ENCODE measurements at places on chromosomes 6 and 20. TPM values are rescaled to one million over a fixed set of nuclear protein-coding genes. Genes with fewer than 3 reads are reported as not detected.

Gene DAAM2
- 8.3 TPM for total RNA-seq

Gene PSORS1C1
- total RNA-seq, result 1.1 TPM

Gene FAM83C
- not detected for total RNA-seq

Gene PTCRA
- not detected for total RNA-seq

Gene MLIP
- total RNA-seq, result 0.49 TPM

Gene OR12D3
- not detected for total RNA-seq

Gene CGAS
- total RNA-seq, result 0.03 TPM
